ENCODE measurements at places on chromosomes 2 and 18.

DNA sequence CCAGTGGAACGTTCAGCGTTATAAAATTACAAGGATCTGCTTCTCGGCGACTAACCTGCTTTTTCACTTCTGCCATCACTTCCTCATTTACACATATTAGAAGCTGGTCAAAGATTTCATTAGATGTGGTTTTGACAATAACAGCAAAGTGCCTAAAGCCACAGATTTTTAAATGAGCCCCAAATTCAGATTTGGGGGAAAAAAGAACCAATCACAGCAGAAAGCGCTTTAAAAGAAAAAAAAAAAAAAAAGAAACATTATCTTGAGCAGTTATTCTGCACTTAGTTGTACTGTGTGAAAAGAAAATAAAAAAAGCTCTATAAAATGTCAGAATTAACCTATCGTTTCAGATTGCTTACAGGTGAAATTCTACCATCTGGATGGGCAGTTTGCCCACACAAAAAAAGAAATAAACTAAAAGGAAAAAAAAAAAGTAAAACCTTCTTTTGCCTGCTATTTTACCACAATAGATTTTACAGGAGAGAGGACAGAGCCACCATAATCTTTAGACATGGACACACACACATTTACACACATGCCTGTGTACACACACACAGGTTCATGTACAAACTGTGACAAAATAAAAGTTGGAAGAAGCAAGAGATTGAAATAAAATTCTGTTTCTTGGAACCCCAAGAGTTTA is 167.2 kb downstream of the TCF4 start:
- DNase-seq, result no peak

DNA sequence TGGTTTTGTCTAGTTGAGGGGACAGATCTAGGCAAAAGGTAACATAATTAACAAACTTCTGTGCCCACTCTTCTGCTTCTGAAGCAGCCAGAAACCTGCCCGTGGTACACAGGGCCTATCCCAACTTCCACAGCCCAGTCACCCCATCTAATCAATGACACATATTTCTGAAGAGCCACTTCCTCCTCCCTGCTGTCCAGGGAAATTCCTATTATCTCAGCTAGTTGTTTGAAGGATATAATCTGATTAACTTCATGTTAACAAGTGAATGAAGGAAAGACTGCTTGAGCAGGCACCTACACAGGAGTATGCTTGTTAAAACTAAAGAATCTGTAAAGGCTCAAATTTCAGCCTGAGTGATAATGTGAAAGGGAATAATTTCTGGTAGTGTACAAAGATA is 61.4 kb downstream of the CCDC148 start:
- no peak for DNase-seq

- no peak for DNase-seq
These were observed 782.8 kb downstream of the BCL11A start for GRCh38 chr2:59770651-59771050.

DNA sequence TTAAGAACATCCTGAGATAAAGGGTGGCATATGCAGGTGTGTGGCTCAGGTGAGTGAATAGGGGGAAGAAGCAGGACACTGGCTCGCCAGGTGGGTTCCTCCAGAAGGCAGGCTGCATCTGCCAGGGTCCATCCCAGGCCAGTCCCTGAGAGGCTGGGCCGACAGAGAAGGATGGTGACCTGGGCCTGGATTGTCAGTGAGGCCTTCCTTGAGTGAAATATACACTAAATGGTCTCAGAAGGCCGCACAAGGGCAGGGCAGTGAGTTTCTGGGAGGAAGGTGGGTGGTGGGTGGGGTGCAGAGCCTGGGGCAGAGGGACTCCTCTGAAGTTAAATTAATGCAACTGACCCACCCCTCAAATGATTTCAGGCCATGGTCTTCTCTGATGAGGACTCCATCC is 182.1 kb downstream of the ANKRD30B start:
- no peak for DNase-seq

DNA sequence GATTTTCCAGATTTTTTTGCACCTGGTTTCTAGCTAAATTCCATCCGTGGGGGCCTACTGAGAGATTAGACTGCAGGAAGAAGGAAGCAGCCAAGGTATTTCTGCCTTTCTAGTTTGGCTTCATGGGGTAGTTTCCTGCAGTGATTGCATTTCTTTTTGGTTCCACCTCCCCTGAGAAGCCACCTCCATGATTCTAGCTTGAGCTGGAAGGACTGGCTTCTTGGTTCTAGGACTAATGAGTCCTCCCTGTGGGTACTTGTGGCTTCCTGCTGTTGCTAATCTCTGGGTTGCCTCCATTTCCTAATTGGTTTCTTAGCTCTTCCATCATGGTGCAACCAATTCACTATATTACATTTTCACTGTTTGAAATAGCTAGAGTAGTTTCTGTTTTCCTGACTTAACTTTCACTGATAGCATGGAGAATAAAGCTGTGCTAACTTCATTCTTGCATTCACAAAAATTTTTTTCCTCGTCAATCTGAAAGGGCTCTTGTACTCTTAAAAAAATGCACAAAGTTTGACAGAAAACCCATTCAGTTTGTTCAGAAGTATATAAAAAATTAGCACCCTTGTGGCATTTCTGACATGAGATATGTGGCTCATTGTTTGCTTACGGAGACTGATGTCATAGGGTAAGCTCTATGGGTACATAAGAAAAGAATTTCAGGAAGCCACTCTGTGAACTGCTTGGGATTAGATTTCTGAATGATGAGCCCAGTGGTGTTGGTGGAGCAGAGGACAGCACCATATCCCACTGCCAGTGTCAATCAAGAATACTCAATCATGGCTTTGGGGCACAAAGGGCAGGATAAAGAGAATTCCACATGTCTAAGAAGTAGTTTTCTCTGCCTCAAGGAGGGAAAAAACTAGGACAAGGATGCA is 242.8 kb upstream of the RBMS1 start:
- DNase-seq, result no peak

GRCh38 chr2:69945441-69945840 is 16.0 kb downstream of the ASPRV1 start:
- no peak for DNase-seq

DNA sequence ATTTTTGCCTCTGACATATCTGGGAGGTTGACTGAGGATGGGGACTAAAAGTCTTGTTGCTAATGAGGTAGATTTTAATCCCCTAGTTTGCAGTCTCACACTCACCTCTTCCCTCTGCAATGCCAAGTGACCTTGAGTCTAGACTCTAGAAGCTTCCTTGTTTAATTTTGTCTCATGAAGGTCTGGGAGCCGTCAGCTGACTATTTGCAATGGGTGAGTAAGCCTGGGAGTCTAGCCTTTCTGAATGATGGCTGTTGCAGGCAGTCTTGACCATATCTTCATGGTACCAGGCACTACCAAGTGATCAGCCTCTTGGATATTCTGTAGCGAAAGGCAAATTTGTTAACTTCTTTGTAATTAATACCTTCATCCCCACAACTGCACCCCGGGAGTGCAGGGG is 61.2 kb downstream of the ARHGAP15 start:
- no peak for DNase-seq

DNA sequence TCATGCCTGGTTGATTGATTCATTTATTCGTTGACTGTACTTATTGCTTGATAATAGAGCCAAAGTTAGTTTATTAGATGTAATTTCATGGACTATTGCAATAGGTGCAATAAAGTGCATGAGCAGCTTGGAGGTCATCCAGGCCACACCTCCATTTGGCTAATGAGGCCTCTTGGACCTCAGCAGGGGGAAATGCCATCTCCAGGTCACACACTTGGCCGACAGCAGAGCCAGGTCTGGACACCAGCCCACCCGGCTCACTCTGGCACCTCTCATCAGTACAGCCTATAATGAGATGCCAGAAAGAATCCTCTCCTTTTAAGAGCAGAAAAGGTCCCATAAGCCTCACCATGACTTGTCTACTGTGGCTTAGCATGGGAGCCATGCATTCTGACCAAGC is 71.2 kb upstream of the AFF3 start:
- no peak for DNase-seq

DNA sequence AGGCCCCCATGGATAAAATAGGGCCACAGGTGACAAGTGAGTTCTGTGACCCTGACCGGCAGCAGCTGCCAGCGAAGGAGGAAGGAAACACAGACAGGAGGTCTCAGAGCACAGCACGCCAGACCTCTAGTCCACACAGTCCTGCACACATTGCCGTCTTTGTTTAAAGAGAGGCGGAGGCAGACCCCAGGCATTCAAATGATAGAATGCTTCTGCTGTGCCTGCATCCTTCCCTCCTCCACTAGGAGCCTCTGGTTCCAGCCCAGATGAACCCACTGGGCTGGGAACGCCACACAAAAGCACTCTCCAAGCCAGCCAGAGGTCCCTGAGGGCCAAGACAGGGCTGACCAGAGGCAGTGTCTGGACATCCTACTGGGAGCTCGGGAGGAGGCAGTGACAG is 118.7 kb downstream of the KLHL29 start:
- no peak for DNase-seq

DNA sequence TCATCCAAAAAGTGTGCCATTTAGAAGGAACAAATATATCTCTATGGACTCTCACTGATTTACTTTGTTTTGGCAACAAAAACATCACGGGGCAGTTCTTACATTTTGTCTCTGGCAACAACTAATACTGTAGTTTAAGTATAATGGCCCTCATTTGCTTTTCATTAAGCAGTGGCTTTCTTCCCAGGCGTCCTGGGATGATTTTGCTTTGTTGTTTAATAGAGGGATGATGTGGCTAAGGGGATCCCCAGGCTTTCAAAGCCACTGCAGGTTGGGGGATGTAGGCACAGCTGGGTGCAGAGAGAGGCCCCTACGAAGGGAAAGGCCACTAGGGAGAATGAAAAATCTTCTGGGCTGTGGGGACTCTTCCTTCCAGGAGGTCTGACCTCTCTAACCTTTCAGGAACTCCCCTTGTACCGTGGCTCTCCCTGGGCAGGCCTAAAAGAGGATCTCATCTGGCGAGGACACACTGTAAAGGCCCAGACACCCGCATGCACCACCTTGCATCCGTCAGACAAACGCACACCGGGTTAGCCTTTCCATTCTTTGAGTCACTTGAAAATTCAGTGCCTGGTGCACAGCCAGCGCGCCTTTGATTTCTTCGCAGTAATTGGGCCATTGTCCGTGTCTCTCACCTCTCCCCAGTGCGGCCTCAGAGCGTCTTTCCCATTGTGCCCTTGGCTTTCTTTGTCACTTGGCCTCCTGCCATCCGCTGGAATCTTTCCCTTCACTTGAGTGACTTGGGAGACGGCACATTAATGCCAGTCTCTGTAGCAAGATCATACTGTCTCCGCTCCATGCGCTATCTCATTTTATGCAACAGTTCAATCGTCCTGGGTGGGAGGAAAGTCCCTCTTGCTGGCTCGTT is 40.3 kb upstream of the AFF3 start:
- DNase-seq, result no peak

GRCh38 chr2:186852508-186852907 is 3.5 kb upstream of the ZSWIM2 start:
- no peak for DNase-seq

GRCh38 chr2:9556121-9556743 is 602 bp upstream of the ADAM17 start:
- DNase-seq, result no peak

- DNase-seq, result no peak
These were observed 10.4 kb upstream of the COL3A1 start for GRCh38 chr2:188963741-188964140.

DNA sequence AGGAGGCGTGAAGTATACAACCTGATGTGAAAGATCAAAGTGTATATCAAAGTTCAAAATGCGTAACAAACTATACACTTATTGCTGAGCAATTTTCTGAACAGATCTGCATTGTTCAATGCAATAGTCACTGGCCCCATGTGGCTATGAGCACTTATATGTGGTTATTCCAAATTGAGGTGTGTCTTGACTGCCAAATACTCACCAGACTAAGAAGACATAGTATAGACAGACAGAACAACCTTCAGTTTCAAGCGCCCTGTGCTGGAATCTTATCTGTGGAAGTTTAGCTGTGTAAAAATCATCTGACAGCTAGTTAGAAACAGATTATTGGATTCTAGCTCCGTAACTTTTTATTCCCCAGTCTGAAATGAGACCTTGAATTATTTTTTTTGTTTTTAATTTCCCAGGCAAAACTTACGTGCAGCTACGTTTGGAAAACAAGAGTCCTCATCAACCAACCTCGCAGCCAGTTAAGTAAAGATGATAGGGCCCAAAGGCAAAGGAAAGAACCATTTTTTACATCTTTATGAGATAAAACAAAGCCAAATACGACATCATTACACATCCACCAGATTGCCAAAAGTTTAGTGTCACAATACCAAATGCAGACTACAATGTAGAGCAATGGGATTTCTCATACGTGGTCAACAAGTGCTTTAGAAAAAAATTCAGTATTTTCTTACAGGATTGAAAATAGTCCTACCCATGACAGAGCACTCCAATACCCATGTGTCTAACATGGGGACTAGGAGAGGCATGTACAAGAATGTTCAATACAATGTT is 37.2 kb downstream of the MBOAT2 start:
- no peak for DNase-seq

DNA sequence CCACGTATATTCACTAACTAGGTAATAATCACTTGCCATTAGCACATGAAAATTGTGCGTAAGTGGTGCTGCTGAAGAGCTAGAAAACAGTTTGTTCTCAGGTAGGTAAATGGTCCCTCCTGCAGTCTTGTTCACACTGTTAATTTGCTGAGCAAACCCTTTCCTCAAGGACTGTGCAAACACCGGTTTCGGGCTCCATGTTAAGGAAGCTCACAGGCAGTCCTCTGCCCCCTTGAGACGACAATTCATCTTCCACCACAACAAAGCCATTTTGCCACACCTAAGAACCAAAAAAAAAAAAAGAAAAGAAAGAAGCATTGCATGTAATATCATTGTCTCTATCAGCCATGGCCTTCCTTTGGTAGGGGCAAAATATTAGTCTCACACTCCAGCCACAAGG is 193.9 kb downstream of the BCL11A start:
- peak; percentile 17 for DNase-seq

DNA sequence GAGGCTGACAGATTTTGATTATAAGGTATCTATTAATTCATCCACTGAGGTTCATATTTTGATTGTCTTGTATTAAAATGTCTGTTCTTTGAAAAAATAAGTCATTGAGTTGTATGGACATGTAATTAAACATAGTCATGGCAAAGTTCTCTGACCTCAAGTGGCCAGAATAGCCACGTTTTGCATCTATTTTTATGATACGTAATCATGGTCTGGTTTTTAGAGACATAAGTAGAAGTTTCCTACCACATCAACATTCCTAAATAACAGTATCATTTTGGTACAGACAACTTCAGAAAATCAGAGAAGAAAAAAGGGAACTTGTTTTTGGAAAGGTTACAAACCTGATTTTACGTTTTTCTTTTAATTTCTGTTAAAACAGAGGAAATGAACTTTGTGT is 47.6 kb downstream of the COL5A2 start:
- DNase-seq, result no peak

GRCh38 chr2:206832873-206833272 is 67.5 kb downstream of the FASTKD2 start:
- DNase-seq, result no peak

- DNase-seq, result no peak
These were observed 72.2 kb upstream of the TMEM87B start for GRCh38 chr2:111982822-111983221.

GRCh38 chr2:106223347-106223746 is 29.2 kb upstream of the UXS1 start:
- DNase-seq, result no peak

GRCh38 chr18:10127729-10128128 is 213.9 kb downstream of the VAPA start:
- DNase-seq, result no peak
